ENCODE measurements at places on chromosomes 4 and X.
A peak's percentile ranks its signal among the peaks of the same experiment; 100 is the strongest.

GRCh38 chrX:66015152-66015831 is 24.6 kb downstream of the VSIG4 start:
- DNase-seq = no peak

- no peak for DNase-seq
Measured at GRCh38 chr4:118910221-118910620, 21.6 kb downstream of the SYNPO2 start.

DNA sequence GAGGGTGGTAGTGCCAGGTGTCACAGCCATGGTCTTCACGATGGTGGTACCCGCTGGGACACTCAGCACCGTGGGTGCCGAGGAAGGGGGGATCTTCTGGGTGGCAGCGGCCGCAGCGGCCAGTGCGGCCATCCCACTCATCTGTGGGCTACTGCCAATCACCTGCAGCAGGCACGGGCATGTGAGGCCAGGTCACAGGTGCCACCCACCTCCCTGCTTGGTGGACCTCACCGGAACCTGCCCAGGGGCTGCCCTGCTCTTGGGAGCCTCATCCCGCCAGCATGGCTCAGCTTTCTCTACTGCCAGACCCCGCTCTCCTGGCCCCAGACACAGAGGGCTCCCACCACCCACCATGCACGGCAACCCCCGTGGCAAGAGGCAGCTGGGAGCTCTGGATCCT is 13.0 kb downstream of the HCFC1 start:
- no peak for DNase-seq

GRCh38 chrX:102672856-102673255 is 21.6 kb downstream of the GPRASP1 start:
- no peak for DNase-seq

DNA sequence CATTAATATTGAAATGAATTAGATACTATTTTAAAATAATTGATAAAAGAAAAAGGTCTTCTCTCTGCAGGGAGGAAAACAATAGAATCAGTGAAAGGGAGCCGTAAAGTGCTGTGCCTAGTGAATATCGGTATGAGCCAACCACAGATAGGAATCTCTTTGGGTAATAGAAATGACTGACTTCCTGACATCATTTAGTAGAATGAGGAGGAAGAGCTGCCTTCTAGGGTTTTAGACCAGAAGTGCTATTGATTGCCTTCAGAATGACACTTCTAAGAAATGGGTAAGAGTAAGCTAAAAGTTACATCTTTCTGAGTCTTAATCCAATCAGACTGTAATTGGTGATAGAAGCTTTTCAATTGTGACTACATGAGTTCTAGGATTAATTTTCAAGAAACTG is 134.0 kb upstream of the MAP9 start:
- DNase-seq = no peak

DNA sequence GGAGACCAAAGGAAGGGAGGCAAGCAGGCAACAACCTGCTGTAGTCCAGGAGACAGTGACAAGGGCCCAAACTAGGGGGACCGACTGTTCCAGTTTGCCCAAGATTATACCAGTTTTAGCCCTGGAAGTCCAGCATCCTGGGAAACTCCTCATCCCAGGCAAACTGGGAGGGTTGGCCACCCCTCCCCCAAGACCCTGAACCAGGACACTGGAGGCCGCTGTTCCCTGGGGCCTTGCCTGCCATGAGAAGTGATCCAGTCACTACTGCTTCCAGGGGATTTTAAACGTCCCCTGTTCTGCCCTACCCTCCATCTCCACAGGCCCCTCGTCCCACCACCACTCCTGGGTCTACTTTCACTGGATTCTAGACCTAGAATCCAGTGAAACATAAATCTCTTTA is 4.3 kb upstream of the DGAT2L6 start:
- no peak for DNase-seq

GRCh38 chr4:110963662-110964280 is 340.9 kb upstream of the PITX2 start:
- no peak for DNase-seq

- DNase-seq = no peak
Measured at GRCh38 chr4:2793586-2794485, 951 bp downstream of the SH3BP2 start.

- no peak for DNase-seq
Measured at GRCh38 chr4:44675366-44675765, 2.9 kb upstream of the GUF1 start.

GRCh38 chr4:124449881-124450280 is 262.7 kb downstream of the ANKRD50 start:
- DNase-seq = no peak

DNA sequence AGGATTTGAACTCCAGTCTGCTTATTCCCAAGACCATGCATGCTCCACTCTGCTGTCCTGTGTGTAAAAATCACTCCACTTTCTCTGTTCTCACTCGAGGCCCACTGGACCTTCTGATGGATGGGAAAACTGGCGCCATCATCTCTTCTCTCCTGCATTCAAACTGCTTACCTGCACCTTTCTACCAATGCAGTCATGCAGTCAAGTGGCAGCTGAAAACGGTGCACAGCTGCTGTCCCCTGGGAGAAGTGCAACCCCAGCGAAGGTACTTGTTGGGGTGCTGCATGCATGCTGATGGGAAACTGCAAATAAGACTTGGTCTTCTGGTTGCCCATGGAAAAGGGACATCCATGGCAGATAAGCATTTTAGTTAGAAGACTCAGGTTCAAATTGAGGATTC is 147.1 kb downstream of the EVC2 start:
- DNase-seq = peak; percentile 24
